ENCODE measurements at places on chromosomes 16 and 17.

- DNase-seq, result no peak
Observed at GRCh38 chr16:4523686-4524085, 14.9 kb downstream of the CDIP1 start.

DNA sequence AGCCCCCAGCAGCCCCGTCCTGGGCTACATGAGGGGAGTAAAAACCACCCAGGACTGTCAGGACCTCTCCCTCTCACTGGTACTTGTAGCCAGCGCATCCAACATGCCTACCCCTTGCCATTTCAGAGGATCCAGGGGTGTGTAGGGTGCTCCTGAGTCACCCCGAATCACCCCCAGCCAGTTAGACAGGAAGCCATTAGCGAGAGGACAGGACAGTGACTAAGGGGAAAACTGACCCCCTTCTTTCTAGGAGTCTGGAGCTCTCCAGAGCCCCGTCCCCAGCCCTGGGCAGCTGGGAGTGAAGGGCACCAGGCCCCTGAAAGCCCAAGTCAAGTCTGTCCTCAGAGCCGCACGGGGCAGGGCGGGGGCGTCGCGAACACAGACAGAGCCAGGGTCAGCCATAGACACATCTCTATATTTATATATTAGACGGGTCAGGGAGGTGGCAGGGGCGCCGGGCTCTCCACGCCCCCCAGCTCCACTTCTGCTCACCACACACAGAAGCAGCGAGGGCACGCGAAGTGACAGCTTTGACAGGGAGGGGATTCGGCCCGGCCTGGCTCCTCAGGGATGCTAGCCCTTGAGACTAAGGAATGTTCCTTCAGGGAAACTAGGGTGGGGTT is 485 bp upstream of the GDPD3 start:
- DNase-seq, result no peak

DNA sequence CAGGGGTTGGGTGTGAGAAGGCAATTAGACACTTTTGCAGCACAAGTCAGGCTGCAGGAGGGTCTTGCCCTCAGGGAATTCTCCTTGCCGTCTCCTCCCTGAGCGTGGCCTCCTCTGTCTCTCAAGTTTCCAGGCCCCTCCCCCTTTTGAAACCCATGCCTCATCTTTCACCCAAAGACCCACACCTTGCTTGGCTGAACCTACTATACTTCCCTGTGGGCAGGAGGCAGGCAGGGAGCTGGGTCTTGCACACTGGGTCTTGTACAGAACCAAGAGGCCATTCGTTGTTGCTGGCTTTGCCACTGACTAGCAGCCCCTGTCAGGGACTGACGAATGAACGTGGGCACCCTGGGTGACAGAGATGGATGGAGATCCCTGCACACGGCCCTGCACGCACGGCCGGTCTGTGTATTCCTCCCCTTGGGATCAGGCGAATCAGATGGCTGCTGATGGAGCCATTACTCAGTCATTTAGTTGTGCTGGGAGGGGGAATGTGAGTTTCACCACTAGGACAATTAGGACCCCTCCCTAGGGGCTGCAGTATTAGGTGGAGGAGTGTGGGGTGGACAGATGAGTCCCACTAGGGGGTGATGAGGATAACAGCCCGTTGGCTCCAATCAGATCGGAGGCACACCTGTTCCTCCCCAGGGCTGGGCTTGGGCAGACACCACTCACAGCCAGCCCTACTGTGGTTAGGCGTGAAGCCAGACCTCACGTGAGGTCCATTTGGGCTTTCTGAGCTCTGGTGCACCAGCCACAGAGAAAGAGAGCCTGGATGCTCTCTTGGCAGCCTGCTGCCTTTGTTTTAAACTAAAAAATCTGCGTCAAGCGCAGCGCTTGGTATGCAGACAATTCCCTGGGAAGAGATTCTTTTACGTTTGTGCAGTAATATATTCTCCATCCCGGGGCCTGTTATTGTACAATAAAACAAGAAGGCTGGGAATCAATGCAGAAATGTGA is 167.7 kb upstream of the WSCD1 start:
- no peak for DNase-seq

GRCh38 chr16:2204416-2205103 is 694 bp upstream of the MLST8 start:
- no peak for DNase-seq

DNA sequence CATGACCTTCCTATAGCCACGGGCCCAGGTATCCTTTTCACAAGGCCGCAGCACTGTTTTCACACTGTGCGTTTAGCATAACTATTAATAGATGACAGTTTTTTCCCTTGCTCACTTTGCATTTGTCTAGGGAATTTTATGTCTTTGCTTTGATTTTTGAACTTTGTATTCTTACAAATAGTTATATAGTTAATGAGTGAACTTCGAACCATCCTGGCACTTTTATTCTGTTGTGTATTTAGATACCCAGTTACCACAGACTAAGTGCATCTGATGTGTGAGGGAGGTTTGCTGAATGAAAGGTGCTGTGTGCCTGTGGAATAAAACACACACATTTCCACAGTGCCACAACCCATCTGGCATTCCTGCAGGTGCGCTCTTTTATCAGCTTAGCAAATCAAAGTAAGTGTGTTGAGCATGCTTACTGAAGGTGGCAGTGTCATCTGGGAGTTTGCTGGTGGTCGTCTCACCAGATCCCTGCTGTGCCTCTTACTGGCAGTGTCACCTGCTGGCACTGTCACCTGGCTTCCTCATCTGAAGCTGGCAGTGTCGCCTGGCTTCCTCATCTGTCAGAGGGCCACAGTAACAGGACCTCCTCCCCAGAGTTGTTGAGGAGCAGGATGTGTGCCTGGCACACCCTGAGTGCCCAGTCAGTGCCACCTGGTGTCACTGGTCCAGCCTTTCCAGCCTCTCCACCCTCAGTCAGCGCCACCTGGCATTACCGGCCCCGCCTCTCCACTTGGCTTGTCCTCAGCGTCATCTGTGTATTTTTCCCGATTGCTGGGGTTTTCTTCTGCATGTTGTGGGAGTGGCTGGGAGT is 37.6 kb downstream of the USP10 start:
- DNase-seq, result peak; percentile 62

GRCh38 chr17:19911033-19911432 is 43.3 kb upstream of the ULK2 start:
- no peak for DNase-seq

- DNase-seq, result no peak
Observed at GRCh38 chr16:88200896-88201185, 181.9 kb upstream of the ZNF469 start.

GRCh38 chr17:63589646-63590045 is 11.0 kb upstream of the TACO1 start:
- no peak for DNase-seq

DNA sequence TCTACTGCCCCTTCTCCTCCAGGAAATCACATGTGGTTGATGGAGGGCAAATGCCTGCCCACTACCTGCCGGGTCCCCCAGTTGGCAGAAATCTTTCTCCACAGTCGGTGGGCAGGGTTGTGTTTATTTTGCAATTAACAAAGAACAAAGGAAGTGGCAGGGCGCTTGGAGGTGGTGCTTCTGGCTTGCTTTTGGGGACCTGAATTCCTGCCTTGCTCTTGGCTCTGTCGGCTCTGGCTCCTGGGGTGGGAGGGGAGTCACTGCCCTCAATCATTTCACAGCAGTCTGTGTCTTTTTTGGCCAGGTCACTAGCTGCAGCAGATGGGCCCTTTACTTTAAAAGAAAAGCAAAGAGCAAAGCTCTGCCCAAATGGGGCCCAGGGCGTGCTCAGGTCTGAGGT is 69.2 kb downstream of the C16orf78 start:
- DNase-seq, result no peak

DNA sequence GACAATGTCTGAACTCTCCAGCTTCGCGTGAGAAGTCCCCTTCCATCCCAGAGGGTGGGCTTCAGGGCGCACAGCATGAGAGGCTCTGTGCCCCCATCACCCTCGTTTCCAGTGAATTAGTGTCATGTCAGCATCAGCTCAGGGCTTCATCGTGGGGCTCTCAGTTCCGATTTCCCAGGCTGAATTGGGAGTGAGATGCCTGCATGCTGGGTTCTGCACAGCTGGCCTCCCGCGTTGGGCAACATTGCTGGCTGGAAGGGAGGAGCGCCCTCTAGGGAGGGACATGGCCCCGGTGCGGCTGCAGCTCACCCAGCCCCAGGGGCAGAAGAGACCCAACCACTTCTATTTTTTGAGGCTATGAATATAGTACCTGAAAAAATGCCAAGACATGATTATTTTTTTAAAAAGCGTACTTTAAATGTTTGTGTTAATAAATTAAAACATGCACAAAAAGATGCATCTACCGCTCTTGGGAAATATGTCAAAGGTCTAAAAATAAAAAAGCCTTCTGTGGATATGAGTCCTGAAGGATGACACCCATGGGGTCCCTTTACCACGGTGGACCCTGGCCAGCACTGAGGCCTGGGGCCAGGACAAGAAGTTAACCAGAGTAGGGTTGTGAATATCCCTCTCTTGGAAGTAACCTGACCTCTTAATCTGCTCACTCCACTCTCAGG is 10.5 kb upstream of the ITGAD start:
- DNase-seq, result peak; percentile 79

GRCh38 chr17:44205962-44206824 is 6.5 kb upstream of the ATXN7L3 start:
- no peak for DNase-seq

DNA sequence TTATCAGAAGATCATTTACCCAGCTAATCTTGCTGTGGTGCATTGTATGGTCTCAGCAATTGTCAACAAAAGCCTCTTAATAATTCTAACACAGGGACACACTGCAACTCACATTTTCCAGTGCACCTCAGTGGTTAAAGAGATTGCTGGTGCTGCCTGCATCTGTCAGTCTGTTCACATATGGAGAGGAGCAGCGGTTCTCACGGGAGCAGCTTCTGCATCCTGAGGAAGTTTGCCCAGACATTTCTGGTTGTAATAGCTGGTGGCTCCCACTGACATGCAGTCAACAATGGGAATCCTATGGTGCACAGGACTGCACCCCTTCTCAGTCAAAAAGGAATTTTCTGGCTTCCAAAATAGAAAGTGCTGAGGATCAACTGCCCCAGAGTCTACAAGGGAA is 7.8 kb downstream of the GGA2 start:
- no peak for DNase-seq

GRCh38 chr17:27888945-27889344 is 4.2 kb downstream of the LYRM9 start:
- DNase-seq, result peak; percentile 35

- no peak for DNase-seq
Observed at GRCh38 chr16:3282103-3282729, 1.1 kb upstream of the ZNF263 start.

DNA sequence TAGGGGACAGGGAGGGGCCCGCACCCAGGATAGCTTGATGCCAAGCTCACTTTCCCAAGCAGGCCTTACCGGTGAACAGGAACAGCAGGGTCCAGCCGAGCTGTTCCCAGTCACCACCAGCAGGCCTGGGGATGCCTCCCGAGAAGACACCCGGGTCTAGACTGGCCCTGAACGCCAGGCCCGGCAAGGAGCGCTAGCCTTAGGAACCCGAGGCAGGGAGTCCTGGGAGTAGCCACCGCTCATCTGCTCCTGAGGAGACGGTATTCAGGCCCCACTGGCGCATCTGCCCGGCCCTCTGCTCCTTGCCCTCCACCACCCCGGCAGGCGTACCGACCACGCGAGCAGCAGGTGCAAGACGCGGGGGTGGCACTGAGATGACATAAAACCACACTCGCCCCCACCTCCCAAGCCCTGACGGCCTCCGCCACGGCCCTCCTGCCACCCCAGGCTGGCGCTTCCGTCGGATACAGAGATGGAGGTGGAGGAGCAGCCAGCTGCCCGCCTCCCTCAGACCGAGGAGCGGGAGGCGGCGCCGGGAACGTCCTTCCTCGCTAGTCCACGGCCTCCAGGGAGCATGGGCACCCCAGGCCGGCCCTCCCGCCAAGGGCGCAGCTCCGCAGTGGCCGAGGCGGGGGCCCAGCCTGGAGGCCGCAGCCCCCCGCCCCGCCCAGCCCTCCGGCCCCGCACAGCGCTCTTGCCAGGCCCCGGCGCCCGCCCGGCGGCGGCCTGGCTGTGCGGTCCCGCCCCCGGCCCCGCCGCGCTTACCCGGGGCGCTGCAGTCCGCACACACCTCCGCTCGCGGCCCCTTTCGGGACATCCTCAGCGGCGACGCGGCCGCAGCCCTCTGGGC is 661 bp downstream of the GIT1 start:
- DNase-seq, result peak; percentile 67

- DNase-seq, result no peak
Observed at GRCh38 chr16:56300891-56301850, 109.9 kb downstream of the GNAO1 start.

DNA sequence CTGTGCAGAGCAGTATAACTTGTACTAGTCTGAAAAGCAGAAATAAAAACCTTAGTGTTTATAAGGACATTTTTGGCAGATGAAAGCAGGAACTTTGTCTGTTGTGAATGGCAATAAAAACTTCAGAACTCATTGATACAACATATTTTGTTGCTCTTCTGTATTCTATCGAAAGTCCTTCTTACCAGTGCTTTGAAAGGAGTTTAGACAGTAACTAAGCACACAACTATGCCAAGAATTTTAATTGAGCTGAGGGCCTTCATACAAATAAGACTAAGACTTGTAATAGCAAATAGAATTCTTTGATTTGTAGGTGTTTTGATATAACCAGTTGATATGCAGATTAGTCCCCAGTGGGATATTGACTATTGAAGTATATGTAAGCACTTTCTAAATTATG is 308.4 kb downstream of the ZFHX3 start:
- DNase-seq, result no peak

- DNase-seq, result peak; percentile 30
Observed at GRCh38 chr17:46264456-46265198, 30.3 kb upstream of the LRRC37A start.

DNA sequence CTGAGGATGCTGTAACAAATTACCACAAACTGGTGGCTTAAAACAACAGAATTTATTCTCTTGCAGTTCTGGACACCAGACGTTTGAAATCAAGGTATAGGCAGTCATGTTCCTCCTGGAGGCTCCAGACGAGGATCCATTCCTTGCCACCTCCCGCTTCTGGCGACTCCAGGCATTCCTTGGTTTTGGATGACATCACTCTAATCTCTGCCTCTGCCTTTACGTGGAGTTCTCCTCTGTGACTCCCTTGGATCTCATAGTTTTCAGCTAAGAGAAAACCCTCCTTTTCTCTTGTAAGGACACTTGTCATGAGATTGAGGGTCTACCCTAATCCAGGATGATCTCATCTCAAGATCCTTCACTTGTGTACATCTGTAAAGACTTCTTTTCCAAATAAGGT is 31.4 kb upstream of the HS3ST3B1 start:
- no peak for DNase-seq

DNA sequence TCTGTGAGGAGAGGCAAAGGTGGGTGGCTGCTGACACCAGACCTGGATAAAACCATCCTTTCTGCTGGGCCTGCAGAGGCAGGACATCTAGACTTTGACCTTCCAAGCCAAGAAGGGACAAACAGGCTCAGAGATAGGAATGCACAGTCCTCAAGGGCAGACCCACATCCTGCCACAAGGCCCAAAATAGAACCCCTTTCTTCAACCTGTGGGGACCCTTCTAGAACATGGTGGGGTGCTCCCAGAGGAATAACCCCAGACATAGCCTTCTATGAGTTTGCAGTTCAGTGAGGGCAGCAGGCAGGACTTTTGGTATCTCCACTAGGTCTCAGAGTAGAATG is 3.8 kb upstream of the CBFB start:
- DNase-seq, result no peak

- DNase-seq, result no peak
Observed at GRCh38 chr16:49799172-49799571, 56.7 kb downstream of the ZNF423 start.

- DNase-seq, result peak; percentile 62
Observed at GRCh38 chr17:40108970-40109824, 8.8 kb upstream of the NR1D1 start.
